ENCODE measurements at places on chromosomes 12 and 14.

GRCh38 chr12:105461944-105462762, 131.7 kb downstream of the C12orf75 start:
- no peak for DNase-seq

DNA sequence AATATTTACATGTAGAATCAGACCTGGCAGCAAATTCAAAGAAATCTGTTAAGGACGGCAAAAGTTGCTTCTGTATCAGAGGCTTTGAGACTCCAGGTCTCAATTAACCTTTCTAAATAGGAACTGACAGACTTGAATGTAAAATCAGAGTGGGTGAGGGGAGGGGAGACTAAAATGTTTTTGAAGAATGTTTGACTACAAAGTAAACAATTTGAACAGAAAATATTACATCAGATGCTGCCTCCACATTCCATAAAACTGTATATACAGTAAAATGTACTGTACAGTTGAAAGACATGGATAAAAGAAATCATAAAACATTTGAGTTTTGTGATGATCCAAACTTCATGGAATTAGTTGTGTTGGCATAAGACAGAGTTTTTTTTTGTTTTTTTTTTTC, 49.5 kb upstream of the POC1B start:
- no peak for DNase-seq

DNA sequence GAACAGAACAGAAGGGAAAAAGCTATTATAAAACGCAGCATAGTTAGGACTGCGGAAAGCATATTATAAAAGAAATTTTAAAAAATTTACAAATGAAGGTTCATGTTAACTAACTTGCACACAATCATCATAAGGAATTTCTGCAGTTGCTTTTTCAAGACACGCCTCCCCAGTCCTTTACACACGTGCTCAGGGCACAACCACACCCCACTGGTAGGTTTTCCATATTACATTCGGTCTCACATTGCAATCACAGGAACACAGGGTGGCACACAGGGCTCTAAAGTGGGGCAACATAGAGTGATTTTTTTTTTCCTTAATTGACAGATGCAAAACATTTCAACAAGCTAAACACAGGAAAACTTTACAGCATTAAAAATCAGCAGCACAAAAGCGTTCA, 69.7 kb downstream of the DICER1 start:
- DNase-seq: no peak

DNA sequence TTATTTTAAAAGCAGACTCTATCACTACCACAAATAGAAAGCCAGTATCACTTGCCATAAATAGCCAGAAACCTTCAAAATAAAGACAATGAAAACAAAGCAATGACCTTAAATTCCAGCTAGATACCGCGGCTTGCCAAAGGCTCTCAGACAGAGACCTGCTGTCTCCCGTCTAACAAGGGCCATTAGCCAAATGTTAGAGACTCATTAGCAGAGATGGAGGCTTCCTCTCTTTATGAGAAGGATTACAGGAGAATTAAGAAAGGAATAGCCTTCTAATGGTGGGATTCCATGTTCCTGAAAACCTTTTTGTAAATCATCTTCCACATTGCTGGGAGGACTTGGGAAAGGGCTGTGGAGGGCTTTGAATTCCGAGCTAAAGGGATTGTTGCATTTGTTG, 206.7 kb downstream of the AACS start:
- DNase-seq: no peak

DNA sequence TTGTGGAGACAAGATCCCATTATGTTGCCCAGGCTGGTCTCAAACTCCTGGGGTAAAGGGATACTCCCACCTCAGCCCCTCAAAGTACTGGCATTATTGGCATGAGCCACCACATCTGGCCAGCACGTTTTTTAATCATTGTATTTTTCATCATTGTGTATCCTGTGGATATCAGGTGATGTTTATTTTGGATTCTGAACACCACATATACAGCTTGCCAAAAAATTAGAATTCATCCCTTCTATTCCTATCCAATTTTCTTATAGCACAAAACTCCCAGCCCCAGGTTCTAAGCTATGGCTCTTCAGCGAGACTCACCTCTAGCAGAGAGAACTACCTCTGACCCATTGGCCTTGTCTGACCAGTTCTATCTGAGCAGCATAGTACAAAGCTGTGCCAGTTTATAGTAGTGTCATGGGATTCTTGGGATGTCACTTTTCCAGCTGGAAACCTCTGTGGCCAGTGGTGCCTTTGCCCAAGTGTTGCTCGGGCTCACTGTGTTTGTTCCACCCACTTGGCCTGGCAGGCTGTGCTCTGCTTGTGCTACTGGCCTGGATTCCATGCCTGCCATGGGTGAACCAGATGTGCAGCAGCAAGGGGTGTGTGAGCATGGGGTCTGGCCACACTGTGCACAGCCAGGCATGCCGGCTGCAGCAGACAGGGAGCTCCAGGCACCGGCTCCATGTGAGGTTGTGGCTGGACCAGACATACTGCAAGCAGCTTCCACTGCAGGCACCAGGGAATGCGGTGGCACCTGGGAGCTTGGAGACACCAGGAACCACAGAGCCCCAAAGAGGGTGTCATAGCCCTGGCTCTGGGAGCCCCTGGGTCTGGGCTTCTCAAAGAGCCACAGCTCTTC, 37.2 kb downstream of the TIMELESS start:
- DNase-seq: no peak

DNA sequence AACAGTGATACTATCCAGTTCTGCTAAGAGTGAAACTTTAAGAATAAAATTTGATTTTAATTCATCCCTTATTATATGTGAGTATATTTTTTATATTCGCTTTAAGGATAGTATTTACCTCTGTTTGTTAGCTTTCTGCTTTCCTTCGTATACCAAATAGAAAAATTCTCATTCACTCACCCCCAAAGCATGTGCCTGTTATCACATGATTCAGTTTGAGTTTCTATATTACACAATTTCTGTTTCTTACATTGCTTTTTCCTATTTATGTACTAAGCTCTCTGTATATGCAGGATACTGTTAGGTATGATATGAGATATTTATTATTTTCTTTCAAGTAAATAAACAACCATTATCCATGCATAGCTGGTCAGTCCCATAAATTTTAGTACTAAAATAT, 275.2 kb downstream of the FBXL14 start:
- DNase-seq: no peak

DNA sequence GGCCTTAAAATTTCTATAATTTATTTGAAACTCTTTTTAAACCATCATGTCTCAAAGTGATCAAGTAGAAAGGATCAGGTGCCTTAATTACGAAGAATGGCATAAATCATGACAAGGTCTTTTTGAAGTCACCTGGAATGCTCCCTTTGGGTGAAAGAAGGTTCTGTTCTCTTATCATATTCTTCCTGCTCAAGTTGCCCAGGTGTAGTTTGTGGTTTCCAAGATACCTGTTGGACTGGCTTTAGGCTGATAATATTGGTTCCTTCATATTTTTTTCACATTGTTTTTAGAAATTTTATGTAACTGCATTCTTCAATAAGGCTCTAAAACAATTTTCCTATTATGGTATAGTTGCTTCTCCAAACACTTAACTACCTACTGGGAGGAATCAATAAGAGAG, 29.2 kb downstream of the RASSF3 start:
- no peak for DNase-seq

- no peak for DNase-seq
Observed at GRCh38 chr12:16359512-16360491, 12.4 kb downstream of the MGST1 start.

DNA sequence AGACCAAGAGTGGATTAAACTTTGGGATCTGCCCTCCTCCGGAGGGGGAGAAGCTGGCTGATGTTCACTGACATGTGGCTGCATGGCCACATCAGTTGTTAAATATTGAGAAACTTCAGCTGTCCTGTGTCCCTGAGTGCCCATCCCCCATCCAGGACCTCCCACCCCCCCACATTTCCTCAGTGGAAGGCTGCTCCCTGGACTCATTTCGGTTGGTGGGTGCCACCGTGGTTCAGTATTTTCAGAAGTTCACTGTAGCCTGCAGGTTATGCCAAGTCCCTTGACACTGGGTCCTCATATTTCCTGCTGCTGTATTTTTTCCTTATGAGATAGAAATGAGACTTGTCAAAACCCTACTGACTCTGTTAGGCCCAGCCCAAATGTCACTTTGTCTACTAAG, 302.4 kb downstream of the CACNA1C start:
- DNase-seq: no peak

GRCh38 chr14:74427651-74428050, 1.6 kb upstream of the SYNDIG1L start:
- no peak for DNase-seq

Data from SIG-M5 (cell line).